NCI-H2171 (cell line): ENCODE measurements at places on chromosomes 6 and 20.
A peak's percentile ranks its signal among the peaks of the same experiment; 100 is the strongest.

GRCh38 chr6:132130626-132131298 is 179.6 kb upstream of the CCN2 start:
- DNase-seq, result no peak

DNA sequence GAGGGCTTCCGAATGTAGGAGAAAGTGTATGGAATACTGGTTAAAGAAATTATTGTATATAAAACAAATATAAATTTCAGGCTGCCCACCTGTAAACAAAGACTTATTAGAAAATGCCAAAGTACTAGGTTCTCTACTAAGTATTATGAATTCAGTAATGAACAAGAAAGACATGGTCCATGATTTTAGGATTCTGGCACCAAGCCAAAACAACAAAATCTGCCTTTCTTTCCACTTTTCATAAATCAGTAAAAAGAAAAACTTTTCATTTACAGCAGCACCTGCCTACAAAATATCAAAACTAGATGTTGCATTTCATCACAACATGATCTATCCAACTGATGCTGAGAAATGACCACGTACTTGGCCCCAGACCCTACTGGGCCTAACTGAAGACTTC is 14.5 kb upstream of the SNRPB start:
- no peak for DNase-seq

- DNase-seq, result no peak
These were observed 22.8 kb upstream of the TAF4 start for GRCh38 chr20:62088258-62089127.

DNA sequence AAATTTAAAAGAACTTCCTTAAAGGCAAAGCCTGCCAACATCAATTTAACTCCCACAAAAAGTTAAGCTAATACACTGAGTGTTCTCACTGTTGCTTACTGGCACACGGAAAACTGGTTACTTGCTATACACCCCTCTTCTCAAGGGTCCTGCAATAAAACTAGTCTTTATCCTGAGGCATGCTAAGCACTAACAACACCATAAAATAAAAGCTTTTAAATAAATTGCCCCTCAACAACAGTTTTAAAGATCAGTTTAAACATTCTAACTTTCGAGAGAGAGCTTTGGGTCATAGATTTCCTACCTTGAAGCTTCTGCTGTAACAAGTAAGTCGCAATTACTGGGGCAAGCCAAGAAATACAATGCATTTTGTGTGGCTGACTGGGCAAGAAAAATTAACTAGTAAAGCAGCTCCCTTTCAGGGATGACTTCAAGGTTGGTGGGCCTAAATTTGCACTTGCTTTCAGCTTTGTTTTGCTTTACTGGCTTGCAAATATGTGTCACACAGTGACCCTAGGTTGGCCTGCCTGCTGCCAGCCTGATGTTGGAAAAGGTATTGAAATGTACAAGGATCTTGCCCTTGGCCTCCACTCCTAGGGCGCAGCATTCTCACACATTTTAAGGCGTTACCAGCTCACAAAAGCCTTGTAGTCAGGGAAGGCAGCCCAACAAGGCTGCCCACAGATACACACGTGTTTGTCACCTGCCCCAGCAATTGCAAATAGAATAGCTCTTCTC is 4.0 kb upstream of the HEY2 start:
- DNase-seq, result no peak

GRCh38 chr20:25865715-25866656 is 169.3 kb upstream of the ZNF337 start:
- peak; percentile 68 for DNase-seq

GRCh38 chr20:549722-550496 is 6.3 kb upstream of the CSNK2A1 start:
- no peak for DNase-seq

DNA sequence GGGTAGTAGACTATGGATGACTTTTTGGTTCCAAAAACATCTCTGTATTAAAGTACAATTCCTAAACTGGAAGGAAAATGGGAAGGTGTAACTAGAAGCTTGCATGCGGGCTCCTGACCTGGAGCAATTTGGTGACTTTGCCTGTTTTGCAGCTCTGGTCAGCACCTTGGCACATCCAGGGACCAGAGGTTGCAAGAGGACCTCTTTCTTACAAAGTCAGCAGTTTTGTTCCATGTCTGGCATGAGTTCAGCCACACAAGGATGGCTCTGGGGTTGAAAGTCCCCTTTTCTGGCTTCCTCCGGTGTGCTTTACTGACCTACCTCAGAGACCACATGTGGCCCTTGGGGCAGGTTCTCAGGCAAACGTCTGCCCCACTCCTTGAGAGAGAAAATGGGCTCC is 22.7 kb upstream of the CD93 start:
- no peak for DNase-seq

DNA sequence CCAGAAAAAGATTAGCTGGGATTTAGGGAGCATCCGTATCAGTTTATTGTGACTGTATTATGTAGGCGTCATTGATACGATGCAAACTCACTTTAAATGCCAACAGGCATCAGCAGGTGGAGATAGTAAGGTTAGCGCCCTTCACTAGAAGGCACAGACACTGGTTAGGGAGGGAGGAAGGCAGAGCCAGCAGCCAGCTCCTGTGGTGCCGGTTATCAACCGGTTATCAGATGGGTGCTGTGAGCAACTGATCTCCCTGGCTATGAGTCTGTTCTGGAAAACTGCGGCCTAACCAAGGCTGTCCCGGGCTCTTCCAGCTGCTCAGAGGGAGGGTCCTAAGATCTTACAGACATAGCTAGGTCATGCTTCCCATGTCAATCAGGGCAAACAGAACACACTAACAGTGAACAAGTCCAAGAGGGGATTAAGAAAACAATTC is 47.5 kb upstream of the CD93 start:
- DNase-seq, result no peak

DNA sequence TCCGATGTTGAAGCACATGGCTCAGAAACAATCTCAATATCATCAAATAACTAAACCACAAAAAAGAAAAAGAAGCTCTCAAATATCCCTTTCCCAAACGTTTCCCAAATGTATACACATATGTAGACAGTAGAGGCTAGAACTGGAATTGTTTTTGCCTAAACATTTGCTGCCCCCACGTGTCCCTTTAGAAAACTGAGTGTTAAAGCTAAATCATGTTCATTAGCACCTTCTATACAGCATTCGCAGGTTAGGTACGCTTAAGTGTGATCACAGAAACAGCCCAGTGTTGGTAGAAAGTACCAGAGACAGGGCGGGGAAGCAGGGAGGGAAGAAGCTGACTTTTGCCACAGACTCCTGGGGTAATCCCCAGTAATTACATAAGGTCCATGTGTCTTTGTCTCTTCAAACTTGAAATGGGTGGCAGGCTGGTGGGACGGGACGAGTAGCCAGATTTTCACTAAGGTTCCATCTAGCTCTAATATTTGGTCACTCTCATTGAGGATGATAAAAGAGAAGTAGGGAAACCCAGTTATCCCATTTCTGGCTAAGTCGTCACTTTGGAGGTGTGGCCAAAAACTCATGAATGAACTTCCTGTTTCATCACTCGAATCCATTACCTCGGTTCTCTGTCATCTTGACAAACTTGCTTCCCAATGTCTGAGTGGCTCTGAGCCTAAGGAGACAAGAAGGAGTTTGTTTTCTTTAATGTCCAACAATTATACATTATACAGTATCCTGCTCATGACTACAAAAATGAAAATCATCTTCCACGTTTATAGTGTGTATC is 15.0 kb upstream of the TFAP2A start:
- DNase-seq, result no peak

- DNase-seq, result no peak
These were observed 44.6 kb upstream of the LRFN2 start for GRCh38 chr6:40631744-40632143.

GRCh38 chr6:32107406-32107805 is 1.7 kb downstream of the TNXB start:
- DNase-seq, result no peak

DNA sequence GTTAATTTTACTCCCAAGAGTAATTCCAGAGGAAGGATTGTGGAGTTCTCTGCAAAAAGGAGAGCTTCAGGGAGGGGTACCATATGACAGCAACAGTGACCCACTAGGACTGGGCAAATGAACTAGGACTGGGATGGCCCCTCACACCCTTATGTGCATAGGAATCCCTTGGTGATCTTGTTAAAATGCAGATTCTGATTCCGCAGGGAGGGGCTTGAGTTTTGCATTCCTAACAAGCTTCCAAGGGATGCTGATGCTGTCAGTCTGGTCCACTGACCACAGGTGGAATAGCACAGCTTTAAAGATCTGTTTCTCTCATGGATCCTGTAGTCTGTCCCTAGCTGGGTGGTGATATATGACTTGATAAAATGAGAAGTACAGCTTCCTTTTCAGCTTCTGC is 6.3 kb upstream of the FOXA2 start:
- no peak for DNase-seq

GRCh38 chr20:41615676-41616075 is 2.5 kb downstream of the CHD6 start:
- DNase-seq, result no peak

DNA sequence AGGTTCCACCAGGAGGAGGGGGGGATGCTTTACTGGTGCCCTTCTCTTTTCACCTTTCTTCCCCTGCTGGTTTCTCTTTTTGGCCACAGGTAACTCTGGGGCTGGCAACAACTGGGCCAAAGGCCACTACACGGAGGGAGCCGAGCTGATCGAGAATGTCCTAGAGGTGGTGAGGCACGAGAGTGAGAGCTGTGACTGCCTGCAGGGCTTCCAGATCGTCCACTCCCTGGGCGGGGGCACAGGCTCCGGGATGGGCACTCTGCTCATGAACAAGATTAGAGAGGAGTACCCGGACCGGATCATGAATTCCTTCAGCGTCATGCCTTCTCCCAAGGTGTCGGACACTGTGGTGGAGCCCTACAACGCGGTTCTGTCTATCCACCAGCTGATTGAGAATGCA is 4.4 kb downstream of the TUBB1 start:
- DNase-seq, result no peak

- no peak for DNase-seq
These were observed 603.1 kb downstream of the HACE1 start for GRCh38 chr6:104256646-104257045.

GRCh38 chr6:11701573-11701972 is 77.0 kb downstream of the ADTRP start:
- no peak for DNase-seq

DNA sequence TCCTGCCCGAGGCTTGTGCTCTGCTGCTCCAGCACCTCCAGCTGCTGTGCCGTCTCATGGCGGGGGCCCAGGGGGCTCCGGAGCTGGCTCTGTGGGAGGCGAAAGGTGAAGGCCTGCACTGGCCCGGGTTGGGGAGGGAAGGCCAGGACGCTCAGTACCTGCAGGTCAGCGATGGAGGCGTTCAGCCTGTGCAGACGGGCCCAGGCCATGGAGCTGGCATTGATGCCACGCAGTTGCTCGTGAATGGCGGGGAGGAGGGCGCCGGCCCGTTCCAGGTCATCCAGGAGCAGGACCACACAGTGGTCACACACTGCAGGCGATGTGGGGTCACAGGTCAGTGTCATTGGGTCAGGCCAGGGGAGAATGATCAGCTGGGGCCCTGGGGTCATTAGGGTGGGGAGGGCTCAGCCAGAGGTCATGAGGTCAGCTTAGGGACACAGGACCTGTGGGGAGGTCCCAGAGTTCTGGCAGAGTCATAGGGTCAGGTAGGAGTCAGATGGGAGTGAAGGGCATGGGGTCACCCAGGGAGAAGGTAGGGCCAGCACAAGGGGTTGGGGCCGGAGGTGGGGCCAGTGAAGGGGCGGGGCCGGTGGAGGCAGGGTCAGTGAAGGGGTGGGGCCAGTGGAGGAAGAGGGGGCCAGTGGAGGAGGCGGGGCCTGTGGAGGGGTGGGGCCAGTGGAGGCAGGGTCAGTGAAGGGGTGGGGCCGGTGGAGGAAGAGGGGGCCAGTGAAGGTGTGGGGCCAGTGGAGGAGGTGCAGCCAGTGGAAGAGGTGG is 18.0 kb downstream of the ADRM1 start:
- DNase-seq, result no peak

DNA sequence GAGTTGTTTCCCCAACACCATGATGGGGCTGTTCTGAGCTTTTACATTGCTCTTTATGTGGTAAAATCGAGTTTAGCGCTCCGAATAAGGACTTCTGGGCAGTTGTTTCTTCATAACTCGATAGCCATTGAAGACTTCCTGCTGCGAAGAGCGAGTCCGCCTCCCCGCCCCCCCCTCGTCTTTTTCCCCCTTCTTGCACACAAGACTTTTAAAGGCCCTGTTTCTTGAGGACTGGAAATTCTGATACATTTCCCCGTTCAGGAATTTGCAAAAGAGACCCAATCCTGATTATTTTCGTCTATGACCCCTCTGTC is 1.5 kb upstream of the CITED2 start:
- no peak for DNase-seq

DNA sequence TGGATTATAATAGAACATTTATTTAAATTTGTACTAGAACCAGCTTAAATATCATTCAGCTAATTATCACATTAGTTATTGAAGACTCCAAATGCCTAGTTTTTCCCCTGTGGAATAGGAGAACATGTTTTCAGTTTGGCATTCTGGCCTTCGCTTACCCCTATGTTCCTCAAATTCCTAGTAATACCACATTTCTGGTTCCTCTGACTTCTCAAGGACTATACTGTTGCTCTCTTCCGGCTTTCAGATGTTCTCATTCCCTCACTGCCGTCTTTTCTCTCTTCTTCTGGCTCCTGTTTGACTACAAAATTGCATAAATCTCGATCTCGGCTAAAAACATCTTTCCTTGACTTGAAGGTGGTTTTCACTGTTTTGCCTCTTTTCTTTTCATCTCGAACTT is 71.8 kb upstream of the KHDRBS2 start:
- DNase-seq, result no peak

DNA sequence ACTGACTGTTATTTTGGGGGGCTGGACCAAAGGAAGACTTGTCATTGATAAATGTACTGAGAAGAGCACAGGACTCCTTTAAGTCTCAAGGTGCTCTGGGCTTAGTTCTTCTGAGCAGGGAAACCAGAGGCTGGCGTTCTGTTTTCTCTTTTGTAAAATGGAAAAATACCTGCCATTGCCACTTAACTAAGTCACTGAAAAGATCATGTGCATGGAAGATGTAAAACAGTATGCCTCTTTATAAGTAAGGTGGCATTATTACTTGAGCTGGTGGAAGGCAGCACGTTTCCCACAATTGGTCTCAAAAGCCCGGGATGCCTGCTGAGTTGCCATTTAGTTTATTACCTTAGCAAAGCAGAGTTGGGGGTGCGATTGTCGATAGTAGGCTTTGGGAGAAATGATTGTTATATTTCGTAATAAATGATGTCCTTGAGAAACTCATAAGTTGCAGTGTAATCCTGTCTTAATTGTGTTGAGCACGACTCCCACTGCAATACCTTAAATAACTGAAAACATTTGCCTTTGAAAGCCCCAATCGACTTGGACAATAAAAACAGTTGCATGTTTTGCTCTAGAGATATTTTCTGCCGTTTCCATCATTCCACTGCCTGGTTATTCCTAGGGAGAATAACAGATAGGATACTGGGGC is 3.6 kb downstream of the JARID2 start:
- no peak for DNase-seq
